NCI-H187 (cell line): ENCODE measurements at places on chromosomes 7 and 10.

DNA sequence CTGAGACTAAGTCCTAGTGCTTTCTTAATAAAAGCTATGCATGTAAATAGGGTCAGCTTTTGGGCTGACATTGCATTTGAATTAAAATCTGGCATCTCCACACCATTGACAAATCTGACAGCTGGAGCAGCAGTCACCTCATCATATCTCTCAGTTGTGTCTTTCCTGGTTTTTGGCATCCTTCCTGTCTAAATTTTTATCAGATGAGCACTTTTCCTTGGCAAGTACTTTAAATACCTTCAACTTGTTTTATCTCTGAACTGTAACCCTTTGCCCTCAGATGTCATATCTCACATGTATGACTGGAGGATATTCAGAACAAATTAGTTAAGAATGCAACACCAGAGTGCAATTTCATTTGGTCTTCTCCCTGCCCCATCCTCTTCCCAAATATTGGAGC, 1066.2 kb downstream of the LRMDA start:
- no peak for DNase-seq

- DNase-seq, result no peak
Observed at GRCh38 chr7:153258686-153259085, 499.1 kb downstream of the ACTR3B start.

DNA sequence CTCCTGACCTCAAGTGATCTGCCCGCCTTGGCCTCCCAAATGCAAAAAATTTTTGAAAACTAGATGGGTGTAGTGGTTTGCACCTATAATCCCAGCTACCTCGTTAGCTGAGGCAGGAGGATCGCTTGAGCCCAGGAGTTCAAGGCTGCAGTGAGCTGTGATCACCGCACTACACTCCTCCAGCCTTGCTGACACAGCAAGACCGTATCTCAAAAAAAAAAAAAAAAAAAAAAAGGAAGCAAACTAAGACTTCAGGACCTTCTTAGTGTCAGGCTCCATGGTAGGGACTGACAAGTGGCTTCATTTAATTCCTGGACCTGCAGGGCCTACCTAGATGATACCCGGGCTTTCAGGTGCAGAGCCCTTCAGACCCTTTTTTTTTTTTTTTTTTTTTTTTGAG, 2.5 kb downstream of the POP7 start:
- DNase-seq, result no peak

DNA sequence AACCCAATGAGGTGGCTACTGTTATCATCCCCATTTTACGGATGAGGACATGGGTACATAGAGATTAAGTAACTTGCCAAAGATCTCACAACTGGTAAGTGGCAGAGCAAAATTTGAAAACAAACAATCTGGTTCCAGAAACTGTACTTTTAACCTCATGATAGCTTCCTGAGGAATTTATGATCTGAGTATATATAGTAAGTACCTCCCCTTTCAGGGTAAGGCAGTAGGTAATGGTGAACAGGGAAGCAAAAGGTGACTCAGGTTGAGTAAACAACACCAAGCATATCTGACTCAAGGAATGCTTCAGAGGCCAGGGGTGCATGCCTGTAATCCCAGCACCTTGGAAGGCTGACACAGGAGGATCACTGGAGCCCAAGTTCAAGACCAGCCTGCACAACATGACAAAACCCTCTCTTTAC, 21.1 kb downstream of the KLLN start:
- no peak for DNase-seq

DNA sequence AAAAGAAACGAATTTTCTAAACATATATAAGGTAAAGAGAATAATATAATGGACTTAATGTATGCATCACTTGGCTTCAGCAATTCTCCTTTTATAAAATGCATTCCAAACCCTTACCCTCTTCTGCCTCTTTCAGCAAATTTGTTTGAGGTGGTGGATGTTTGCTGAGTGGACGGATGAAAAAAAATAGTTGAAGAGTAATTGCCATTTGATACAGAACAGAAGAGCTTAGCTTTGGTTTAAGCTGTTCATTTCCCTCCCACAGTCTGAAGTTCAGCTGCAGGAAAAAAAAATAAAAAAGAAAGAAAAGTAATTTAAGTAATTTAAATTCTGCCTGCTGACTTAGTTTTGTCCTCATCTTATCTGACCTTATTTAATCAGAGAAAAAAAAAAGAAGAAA, 138.6 kb downstream of the GALNT17 start:
- DNase-seq, result no peak

DNA sequence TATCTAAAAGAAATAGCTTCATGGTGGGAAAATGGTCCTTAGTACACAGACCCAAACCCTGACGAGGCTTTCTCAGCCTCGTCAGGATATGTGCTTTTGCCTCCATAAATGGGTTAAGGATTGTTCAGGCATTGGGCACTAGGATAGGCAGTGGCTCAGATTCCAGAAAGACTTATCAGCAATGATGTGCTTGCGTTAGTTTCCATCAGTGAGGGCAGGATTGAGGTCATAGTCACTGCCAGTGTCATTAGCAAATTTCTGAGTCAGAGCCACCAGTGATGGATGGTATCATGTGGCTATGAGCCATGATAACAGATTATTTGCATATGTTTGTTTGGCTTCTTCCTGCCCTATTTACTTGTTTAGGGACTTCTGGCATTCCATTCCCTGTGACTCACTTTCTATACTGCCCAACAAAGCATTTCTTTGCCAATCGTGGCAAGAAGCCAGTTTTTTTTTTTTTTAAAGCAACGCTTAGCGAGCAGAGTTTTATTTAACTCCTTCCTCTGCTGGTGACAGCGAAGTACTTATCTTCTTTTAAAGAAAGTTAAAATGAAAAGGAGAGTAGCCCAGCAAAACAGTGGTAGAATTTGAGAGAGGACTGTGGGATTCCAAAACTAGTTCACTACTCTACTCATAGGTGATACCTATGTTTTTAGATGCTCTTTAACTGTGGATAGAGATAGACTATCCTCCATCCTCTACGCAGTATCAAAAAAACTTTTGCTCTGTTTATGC, 44.4 kb downstream of the MYPN start:
- DNase-seq, result no peak

GRCh38 chr7:85074016-85074415, 112.8 kb downstream of the SEMA3D start:
- DNase-seq, result no peak
